NCI-H2171 (cell line): ENCODE measurements at places on chromosomes 1 and 21.

DNA sequence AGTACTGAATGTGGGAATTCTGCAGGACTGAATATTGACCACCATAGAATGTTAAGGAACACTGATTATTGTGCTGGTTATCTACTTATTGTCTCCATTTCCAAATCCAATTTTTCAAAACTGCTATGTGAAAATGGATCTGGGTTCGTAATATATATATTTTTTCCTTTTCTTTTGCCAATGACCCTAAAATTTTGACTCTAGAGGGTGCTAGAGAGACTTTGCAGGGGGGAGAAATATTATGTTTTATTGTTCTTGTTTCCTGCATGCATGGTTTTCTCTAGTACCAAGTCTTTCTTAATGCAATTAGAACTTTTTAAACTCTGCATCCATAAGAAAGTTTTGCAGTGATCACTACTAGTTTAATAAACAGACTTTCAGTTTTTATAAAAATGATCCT is 1256.9 kb downstream of the BRINP3 start:
- DNase-seq = no peak

DNA sequence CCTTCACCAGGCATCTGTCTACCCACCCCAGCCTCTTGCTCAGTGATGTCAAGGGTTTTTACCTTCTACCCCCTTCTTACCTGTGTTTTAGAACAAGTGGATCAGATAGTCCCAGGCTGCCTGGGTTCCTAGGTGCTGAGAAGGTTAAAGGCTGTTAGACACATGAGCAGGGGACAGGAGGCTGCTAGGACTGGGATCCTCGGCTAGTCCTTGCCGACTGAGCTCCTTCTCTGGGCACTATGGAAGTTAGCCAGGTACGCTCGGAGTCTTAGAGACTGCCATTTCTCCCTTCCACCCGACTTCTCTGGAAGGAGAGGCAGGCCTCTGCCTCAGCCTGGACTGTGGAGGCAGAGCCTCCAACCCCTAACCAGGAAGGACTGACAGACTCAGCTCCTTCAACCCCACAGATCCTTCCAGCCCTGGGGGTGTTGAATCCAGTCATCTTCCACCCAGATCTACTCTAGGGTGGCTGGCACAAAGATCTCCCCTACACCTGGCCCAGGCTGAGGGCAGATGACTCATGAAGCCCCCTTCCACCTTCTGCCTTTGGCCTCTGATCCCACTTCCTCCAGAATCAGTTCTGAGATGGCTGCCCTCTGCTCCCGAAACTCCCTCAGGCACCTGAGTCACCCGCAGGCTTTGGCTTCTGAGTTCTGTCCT is at the start of gene DYNLT4:
Gene DYNLT4 (minus strand): TSS at position 648 of the 660 bp plus-strand sequence. CDS start 683 bp downstream, outside the sequence.
- DNase-seq = no peak

- DNase-seq = no peak
Observed at GRCh38 chr1:220151454-220151853, 57.5 kb downstream of the IARS2 start.

DNA sequence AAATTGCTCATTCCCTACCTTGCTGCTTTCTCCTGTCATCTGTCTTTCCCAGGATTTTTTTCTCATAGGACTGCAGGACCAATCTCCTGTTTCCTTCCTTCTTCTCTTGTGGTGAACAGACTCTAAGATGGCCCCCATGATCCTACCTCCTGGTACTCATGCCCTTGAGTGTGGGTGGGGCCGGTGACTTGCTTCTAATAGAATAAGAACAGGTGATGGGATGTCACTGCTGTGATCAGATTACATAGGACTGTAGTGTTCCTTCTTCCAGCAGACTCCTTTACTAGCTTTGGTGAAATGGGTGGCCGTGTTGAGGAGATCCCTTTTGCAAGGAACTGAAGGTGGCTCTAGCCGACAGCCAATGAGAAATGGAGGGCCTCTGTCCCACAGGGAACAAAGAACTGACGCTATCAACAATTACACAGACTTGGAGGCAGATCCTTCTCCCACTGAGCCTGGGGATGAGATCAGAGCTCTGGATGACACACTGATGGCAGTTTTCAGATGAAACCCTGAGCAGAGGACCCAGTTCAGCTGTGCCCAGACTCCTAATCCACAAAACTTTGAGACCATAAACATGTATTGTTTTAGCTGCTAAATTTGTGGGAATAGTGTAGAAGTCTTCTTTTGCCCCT is 7.5 kb downstream of the GSTM3 start:
- no peak for DNase-seq

DNA sequence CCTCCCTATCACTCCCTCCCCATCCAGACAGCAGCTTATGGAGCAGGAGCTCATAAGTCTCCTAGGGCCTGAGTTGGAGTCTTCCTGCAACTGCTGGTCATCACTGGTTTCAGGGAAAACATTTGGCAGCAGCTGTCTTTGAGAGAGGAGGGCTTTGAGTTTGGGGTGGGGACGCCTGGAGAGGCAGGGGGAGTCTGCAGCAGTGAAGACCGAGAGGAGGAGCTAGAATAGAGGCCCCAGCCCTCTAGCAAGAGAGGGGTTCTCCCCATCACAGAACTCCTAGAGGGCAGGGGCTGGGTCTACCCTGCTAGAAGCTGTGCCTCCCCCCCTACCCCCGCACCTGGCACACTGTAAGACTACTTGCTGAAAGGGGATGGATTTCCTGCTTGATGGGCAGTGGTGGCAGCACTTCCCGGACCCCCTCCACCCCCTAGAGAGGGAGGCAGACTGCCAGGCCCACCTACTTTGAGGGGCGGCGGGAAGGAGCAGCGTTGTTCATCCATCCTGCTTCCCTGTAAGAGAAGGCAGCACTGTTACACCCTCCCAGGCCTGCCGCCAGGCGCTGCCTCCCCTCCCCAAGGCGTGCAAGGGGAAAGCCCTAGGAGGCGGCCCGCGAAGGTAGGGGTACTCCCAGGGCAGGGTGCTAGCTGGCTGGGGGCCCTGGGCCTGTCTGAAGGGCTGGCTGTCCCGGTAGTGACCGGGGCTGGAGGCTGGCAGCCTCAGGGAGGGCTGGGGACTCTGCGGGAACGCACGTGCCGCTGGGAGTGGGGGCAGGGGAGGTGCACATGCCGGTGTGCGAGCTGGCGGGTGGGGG is 50.4 kb downstream of the RAP1GAP start:
- no peak for DNase-seq

- no peak for DNase-seq
Observed at GRCh38 chr21:41687633-41688032, 79.2 kb downstream of the RIPK4 start.

DNA sequence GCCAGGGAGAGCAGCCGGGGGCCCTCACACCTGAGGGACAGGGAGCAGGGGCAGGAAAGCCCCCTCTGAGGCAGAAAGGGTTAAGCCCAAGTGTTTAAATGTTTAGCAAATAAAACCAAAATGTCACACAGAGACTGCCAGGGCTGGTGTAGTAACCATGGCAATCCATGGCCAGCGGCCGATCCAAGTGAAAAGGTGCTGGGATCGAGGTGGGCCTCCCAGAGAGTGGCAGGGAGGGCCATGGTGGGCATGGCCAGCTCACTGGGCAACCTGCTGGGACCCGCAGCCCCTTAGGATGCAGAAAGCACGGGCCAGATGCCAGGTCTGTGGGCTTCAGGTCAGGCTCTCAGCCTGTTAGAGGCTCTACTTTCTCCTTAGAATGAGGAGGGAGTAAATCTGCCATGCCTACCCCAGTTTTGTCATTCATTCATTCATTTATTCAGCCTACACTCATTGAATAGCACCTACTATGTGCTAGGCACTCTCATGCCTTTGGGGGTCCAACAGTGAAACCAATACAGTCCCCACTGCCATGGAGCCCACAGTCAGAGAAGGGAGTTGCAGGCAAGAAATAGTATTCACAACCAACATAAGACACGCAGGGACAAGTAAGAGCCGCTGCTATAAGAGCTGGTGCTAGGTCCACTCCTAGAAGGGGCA is 56.1 kb downstream of the KCNN3 start:
- no peak for DNase-seq

- DNase-seq = no peak
Observed at GRCh38 chr1:45033356-45033755, 21.3 kb downstream of the UROD start.

DNA sequence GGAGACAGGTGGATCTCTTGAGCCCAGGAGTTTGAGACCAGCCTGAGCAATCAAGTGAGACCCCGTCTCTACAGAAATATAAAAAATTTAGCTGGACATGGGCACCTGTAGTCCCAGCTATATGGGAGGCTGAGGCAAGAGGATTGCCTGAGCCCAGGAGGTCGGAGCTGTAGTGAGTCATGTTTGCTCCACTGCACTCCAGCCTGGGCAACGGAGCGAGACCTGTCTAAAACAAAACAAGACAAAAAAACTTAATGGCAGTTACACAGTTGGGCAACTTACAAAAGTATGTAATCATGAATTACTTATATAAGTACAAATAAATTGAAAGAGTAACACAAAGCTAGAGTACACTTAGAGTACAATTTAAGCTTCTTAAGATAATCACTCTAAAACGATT is 25.2 kb downstream of the RC3H1 start:
- DNase-seq = no peak

GRCh38 chr1:58528518-58528917 is 18.0 kb downstream of the OMA1 start:
- DNase-seq = no peak

DNA sequence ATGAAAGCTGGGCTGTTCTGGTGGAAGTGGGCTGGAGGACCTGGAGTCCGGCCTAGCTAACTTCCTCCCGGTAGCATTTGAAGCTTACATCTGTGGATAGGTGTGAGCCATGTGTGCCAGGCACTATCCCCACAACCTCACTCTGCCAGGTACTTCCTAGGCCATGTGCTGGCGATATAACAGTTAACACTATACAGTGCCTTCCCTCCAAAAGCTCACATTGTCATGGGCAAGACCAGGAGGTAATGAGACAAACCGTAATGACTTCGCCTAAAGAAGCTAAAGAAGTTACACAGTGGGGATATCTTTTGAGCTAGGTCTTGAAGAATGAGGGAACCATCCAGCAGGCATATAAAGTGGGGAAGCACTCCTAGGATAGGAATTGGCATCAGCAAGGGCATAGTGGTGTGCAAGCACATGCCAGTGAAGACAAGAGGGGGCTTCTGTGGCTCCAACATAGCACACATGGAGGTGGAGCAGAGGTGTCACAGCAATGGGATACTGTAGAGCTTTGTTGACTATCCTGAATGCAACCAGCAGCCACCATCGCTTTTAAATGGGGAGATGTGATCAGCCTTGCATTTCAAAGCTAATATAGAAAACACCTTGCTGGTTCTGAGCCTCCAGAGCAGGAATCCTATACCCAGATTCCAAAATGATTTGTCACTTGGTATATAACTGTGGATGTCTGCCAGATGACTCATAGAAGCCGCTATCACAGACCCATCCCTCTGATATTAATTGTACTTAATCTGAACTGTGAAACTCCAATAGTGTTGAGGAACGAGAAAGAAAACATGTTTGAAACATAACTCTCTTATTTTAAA is 466.3 kb downstream of the LMO4 start:
- no peak for DNase-seq

- DNase-seq = no peak
Observed at GRCh38 chr1:235745503-235746136, 96.0 kb upstream of the GNG4 start.

- no peak for DNase-seq
Observed at GRCh38 chr1:68285046-68285445, 52.7 kb upstream of the WLS start.

GRCh38 chr1:66243548-66244130 is 290.3 kb upstream of the SGIP1 start:
- no peak for DNase-seq

DNA sequence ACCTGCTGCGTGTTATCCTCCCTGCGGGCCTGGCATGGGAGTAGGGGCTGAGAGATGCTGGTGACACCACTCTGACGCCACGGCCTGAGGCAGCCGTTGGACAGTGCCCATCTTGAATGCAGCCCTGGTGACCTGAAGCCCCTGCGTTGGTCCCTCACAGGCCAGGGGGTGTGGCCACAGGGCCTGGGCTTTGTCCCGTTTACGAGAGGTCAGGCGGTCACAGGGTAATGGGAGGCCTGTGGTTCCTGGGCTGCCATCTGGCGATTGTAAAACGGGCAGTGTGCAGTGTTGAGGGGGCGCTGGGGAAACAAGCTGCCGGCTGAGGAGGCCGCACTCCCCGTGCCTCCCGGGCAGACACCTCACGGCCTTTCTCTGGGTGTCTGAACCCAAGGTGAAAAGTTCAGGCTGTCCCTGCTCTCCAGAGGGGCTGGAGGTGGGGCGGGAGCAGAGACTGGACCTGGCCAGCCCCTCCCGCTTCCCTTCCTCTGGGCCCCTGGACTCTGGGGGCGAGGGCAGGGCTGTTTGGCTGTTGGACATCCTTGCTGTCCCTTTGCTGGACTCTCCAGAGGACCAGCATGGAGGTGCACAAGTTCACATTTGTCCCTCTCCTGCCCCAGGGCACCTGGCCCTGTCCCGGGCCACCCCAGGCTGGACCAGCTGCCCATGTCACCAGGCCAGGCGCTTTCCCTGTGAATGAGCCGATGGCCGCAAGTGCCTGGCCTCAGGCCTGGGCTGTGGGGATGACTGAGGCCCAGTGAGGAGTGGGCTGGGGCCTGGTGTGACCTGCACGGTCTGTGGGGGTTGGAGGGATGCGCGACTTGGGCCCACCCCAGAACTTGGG is 42.4 kb downstream of the SKI start:
- no peak for DNase-seq

DNA sequence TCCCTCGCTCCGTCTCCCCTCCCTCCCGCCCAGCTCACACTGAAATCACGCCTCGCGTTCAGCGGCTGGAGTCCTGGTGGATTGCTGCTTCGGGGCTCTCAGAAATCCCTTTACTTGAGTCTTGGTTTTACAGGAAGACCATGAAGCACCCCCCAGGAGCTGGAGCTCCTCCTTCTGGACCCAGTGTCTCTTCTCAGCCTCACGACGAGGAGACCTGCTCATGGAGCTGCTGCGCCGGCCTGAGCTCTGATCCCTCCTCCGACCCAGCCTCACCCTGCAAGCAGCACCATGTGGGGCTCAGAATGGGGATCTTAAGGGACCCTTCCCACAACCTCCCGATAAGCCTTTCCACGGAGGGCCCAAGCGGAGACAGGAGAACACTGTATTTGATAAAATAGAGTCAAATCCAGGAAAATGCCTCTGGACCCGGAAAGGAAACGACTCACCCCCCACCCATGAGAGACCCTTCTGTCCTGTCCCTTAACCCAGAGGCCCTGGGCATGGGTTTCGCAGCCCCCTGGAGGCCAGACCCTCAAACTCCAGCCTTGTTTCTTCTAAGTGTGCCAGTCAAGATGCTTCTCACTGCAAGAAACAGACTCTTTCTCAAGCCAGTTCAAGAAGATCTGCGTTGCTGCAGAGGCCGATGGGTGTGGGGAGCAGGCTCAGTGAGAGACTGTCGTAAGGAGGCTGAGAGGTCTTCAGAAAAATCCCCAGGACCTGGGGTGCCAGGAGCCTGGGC is 26.1 kb downstream of the PDE9A start:
- no peak for DNase-seq

GRCh38 chr1:176029609-176030008 is 177.5 kb downstream of the COP1 start:
- no peak for DNase-seq
